CD4-positive, alpha-beta T cell treated with Interleukin-15 for 4 hours (primary cell): ENCODE measurements at places on chromosomes 12 and 14.
A peak's percentile ranks its signal among the peaks of the same experiment; 100 is the strongest.

GRCh38 chr12:22089486-22089885 is 43.5 kb downstream of the CMAS start:
- no peak for DNase-seq

- no peak for DNase-seq
These were observed 448.2 kb downstream of the RGS6 start for GRCh38 chr14:72380456-72380855.

- peak; percentile 70 for DNase-seq
These were observed 8.4 kb downstream of the OR6S1 start for GRCh38 chr14:20632831-20633691.

- no peak for DNase-seq
These were observed 107.1 kb upstream of the BCAT1 start for GRCh38 chr12:25056011-25056410.

DNA sequence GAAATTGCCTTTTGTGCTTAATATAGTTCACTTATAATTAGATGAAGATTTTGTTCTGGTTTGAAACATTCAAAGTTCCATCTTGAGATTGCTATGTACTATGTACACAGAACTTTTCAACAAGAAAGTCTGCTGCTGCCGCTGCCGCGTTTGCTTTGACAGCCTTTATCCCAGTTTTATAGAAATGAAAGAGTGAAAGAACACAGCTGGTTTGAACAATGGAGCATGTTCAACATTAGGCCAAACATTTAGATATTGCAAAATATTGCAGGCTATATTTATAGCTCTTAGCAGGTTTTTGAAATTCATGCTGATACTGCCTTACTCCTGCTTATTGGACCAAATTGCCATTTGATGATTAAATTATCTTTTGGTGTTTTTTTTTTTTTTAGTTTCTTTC is 299.8 kb upstream of the PRKD1 start:
- no peak for DNase-seq

GRCh38 chr14:95468448-95469133 is 47.9 kb downstream of the SYNE3 start:
- DNase-seq: no peak

- DNase-seq: no peak
These were observed 386.4 kb downstream of the RGS6 start for GRCh38 chr14:72318648-72319047.

- DNase-seq: no peak
These were observed 24.4 kb downstream of the PITPNM2 start for GRCh38 chr12:123126294-123127181.

DNA sequence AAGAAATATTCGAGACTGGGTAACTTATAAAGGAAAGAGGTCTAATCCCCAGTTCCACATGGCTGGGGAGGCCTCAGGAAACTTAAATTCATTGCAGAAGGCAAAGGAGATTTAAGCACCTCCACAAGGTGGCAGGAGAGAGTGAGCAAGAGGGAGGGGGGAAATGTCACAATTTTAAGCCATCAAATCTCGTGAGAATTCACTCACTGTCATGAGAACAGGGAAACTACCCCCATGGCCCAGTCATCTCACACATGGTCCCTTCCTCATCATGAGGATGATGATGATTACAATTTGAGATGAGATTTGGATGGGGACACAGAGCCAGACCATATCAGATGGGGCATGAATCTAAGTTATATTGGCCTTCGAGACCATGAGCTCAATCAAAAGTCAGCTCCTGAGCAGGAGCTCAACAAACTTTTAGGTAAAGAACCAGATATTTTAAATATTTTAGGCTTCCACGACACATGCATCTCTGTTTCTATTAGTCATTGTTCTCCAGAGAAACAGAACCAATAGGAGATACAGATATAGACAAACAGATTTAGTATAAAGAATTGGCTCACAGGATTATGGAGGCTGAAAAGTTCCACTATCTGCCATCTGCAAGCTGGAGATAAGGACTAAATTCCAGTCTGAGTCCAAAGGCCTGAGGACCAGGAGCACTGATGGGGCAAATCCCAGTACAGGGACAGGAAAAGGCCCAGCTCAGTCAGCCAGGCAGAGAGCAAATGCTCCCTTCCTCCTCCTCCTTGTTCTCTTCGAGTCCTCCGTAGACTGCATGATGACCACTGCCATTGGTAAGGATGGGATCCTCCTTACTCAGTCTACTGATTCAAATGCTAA is 24.9 kb downstream of the DGLUCY start:
- peak; percentile 56 for DNase-seq

DNA sequence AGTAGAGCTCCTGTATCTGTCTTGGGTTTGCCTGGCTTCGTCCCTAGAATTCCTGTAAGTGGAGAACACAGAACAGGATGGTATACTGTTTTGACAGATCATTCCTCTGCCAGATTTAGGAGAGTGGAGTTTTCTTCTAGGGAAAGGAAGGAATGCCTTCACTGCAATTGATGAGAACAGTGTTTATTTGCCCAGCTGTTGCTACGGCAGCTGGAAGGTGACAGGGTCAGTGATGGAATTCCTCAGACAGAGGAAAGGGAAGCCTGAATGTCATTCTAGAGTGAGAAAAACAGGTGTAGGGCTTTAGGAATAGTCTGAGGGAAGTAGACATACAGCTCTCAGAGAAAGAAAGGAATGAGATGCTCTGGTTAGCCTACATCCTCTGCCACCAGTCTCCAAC is 11.7 kb downstream of the CSRNP2 start:
- DNase-seq: no peak

DNA sequence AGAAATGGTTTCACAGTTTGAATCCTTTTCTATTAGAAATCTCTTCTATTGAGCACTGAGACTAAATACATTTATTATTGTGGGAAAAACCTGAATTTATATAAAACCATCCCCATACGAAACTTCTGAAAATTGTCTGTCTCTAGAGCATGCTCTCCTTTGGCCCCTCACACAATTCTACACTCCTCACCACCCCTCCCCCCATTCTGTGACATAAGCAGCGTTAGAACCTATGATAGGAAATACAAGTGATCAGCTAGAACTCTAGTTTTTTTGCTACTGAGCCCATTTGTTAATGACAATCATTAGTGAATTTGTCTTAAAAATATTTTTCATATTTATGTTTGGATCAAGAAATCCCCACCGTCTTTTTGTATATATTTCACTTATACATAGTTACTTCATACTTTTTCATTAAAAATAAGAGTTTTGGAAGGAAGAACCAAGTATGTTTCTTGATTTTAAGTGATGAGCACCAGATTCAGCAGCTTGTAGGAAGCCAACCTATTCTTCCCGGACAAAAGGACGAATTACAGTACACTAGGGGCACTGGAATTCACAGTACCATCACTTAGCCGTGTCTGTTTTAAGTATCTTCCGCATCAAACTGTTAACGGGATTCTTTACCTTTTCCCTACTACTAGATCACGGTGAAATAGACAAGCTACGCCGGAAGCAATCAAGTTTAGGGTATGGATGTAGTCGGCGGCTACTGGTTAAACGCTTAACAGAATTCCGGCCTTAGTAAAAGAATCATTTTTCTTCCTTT is 724 bp downstream of the GTSF1 start:
- DNase-seq: no peak

DNA sequence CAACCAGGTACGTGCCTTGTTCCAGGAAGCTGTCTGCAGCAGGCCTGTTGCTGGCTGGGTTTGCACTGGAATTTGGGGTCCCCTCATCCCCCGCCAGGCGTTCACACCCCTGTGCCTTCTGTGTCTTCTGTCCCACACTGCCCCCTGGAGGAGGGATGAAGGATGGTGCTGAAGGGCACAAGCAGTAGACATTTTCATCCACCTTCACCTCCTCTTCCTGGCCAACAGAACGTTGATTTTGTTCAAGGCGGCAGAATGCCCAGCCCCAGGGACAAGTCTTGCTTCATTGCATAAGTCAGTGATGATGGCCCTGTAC is 122.1 kb downstream of the CALM1 start:
- peak; percentile 60 for DNase-seq

GRCh38 chr12:45655743-45656142 is 73.8 kb upstream of the ARID2 start:
- DNase-seq: no peak

DNA sequence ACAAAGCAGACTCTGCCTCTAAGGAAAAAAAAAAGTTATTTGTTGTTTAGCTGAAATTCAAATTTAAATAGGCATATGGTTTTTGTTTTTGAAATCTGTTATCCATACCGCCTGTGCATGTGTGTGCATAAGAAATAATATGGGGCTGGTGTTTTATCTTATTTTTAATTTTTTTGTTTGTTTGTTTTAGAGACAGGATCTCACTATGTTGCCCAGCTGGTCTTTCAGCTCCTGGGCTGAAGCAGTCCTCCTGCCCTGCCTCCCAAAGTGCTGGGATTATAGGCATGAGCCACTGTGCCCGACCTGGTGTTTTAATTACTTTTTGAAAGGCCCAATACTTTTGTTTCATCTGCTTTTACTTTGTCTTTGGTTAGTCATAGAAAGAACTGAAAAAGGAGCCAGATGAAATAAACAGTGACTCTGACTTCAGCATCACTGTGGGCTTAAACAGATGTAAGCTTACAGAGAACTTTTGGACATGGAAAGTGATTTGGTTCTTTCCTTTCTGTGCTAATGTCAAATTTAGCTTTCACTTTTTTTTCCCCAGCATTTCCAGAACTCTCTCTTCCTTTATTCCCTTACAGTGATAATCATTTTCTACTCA is 37.2 kb downstream of the SUPT16H start:
- no peak for DNase-seq

GRCh38 chr14:41986083-41986645 is 379.5 kb downstream of the LRFN5 start:
- no peak for DNase-seq

DNA sequence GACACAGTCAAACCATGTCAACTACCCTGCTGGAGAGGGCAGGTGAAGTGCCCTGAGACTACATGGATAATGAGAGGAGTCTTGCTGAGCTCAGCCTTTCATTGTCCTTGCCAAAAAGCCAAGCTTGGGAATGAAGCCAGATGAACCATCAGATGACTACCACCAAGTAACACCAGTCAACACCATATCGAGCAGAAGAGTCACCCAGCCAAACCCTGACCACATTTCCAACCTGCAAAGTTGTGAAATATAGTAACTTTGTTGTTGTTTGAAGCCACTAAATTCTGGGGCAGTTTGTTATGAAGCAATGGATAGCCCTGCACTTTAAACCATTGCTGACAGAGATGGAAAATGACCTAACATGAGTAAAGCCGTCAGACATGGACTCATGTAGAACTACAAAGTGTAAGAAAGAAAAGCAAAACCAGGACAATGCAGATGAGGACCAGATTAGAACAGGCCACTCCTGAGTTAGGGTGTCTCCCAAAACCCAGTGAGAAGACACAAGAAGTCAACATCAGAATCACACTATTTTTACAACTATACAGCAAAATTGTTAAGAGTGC is 12.5 kb upstream of the CRADD start:
- DNase-seq: no peak

DNA sequence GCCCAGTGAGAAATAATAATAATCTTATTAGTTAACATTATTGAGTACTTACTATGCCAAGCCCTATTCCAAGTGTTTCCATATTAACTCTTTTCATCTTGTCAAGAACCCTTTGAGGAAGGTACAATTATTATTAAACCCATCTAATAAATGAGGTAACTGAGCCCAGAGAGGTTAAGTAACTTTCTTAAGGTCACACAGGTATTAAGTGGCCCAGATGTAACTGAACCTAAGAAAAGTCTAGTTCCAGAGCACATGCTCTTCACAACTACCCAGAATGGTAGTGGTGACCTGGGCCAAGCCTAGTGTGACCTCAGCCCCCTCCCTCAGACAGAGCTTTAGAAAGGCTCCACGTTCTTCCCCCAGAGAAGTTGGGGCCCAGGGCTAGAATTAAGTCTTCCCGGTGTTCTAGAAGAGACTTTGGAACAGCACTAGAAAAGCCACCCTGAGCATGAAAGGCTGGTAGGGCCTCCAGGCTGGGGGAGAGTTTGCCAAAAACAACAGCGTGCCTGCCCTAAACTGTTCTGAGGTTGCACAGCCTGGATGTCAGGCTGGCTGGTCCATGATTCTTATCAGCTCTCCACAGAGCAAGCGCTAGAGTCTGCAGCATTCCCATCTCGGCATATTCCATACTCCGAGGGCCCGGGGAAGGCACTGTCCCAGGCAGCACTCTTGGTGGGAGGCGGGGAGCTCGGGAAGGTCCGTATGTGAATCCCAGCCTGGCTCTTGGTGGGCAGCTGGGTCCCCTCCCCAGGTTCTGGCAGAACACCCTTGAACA is 41.3 kb upstream of the CTDSP2 start:
- no peak for DNase-seq

- DNase-seq: no peak
These were observed 9.1 kb downstream of the PPP2R3C start for GRCh38 chr14:35112641-35113040.

DNA sequence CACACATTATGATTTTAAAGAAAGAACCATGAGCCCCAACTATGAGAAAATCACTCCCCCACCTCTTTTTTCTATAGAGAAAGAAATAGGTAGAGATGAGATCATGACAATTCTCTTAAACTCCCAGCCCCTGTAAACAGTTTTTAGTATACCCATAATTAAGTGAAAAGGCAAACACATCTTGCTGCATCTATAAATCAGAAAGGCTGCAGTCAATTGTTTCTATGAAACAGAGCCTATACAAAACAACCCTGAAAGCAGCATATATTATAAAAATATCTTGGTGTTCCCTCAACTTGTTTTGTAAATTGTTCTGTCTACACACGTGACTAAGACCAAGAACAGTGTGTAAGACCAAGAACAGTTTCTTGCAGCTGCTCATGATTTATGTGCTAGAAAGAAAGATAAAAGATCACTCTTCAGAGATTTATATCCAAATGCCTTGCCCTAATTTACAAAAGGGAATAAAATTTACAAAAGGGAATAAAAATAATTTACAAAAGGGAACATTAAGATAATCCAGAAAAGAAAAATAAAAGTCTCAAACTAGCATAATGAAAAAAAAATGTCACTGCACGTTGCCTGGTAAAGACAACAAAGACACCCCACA is 4.8 kb downstream of the KITLG start:
- no peak for DNase-seq

GRCh38 chr14:58828298-58828697 is 190.5 kb downstream of the DACT1 start:
- no peak for DNase-seq

GRCh38 chr12:95573951-95574576 is 22.8 kb upstream of the USP44 start:
- no peak for DNase-seq

GRCh38 chr12:95548539-95549391 is 2.5 kb downstream of the USP44 start:
- peak; percentile 54 for DNase-seq

DNA sequence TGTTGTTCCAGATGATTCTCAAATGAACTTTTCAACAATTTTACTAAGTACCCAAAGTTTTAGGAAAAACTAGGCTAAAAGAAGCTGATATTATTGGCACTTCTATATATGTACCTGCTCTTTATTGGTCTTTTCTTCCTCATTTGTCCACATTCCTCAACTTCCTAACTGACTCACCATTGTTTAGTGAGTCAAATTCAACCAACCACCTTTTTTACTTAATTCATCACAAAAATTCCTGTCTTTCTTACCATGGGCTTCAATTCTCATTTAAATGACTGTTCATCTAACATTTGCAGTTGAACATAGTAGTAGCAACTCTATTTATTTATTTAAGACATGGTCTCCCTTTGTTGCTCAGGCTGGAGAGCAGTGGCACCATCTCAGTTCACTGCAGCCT is 47.6 kb upstream of the SLC2A13 start:
- DNase-seq: no peak
